CD4-positive, alpha-beta T cell treated with Interleukin-6 for 4 hours (primary cell): ENCODE measurements at places on chromosomes 4 and X.

DNA sequence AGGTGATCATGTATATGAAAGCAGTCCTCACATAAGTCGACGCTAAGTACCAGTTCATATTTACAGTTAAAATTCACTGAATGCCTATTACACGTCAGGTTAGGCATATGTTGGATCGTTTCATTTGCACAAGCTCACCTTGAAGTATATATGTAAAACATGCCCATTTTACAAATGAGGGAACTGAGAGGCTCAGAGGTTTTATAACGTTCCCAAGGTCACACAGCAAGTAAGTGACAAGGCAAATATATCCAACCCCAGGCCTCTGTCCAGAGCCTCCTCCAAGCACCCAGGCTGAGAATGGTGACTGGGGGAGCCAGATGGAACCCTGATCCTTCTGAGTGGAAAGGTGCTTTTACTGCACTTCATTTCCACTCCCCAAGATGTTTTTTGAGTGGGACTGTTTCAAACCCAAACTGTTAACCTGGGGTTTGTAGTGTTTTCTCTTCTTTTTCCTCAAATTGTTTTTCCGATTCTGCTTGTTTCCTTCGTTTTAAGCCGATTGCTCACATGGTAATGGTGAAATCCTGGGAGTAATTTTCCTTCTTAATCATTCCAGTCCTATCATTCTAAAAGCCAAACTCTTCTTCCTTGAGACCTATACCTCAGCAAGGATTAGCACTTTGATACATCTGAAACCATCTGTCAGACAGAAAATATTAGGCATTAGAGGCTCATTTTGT lies 791 bp downstream of the SMIM20 start:
- DNase-seq = no peak

DNA sequence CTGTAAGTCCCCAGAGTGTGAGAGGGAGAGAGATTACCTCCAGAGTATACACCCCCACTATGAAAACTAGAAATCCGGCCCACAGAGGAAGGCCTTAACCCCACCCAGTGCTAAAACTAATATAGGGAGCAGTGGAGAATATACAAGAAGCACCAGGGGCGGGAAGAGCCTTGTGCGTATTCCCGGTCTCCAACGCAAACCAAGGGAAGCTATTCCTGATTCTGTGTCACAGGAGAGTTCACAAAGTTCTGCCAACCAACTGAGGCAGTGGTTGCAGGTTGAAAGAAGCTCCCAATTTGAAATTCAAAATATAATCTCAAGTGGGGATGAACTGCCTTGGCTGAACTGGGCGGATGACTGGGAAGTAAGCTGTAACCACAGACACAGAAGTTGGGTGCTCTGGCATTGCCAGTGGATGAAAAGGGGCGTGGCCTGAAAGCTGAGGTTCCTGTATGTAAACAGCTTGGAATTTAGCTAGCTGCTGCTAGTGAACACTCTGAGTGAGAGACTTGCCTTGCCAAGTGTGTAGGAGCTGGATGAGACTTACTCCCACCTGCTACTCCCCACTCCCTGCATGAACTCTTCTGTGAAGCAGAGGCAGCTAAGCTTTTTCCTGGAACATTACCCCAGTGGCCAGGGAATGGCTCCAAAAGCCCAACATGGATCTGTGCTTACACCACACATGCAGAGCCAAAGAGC lies 32.7 kb downstream of the ELF2 start:
- DNase-seq = no peak

- no peak for DNase-seq
Measured at GRCh38 chrX:71282514-71283402, 677 bp upstream of the NONO start.

- no peak for DNase-seq
Measured at GRCh38 chr4:108111781-108112180, 57.0 kb downstream of the LEF1 start.

- no peak for DNase-seq
Measured at GRCh38 chrX:35842674-35843073, 44.5 kb downstream of the MAGEB16 start.

- DNase-seq = no peak
Measured at GRCh38 chr4:125331116-125331515, 16.4 kb downstream of the FAT4 start.

DNA sequence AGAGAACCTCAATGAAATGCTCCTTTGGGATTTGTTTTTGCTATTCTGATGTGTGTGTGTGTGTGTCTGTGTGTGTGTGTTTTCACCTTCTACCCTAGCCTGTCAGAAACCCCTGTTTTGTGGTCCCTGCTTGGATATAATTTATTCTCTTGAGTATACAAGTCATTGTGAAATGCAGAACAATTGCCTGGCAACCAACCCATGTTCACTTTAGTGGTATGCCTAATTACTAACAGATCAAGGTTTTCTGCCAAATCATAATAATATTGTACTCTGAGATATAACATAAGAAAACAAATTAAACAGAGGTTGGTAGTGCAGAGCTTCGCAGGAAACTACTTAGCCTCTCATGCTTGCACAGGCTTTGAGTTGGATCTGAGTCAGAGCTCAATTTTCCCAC lies 7.0 kb upstream of the TET2 start:
- DNase-seq = no peak

DNA sequence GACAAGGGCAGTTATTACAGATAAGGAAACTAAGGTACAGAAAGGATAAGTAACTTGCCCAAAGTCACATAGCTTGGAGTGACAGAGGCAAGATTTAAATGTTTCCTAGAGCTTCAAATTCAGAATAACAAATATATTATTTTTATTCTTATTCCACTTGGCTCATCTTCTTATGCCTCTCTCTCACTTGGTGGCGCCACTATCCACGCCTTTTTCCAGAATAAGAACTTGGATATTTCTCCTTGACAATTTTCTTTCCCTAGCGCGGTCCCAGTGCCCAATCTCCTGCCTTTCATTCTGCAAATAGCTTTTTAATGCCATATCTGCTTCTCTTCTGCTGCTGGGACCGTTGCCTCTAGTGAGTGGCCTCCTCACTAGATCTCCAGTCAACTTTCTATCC lies 78.5 kb downstream of the MSN start:
- DNase-seq = no peak

- no peak for DNase-seq
Measured at GRCh38 chrX:52034211-52034610, 34.8 kb downstream of the MAGED4B start.

DNA sequence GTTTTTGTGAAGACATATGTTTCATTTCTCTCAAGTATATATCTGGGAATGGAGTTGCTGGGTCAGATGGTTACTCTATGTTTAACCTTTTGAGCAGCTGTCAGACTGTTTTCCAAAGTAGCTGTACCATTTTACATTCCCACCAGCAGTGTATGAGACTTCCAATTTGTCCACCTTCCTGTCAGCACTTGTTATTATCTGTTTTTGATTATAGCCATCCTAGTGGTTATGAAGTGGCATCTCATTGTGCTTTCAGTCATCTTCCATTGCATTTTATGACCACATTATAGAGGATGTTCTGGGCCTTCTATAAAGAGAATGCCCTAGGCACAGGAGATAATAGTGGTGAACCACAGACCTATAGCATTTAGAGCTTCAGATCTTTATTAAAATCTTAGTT lies 39.2 kb downstream of the CLCN4 start:
- no peak for DNase-seq

DNA sequence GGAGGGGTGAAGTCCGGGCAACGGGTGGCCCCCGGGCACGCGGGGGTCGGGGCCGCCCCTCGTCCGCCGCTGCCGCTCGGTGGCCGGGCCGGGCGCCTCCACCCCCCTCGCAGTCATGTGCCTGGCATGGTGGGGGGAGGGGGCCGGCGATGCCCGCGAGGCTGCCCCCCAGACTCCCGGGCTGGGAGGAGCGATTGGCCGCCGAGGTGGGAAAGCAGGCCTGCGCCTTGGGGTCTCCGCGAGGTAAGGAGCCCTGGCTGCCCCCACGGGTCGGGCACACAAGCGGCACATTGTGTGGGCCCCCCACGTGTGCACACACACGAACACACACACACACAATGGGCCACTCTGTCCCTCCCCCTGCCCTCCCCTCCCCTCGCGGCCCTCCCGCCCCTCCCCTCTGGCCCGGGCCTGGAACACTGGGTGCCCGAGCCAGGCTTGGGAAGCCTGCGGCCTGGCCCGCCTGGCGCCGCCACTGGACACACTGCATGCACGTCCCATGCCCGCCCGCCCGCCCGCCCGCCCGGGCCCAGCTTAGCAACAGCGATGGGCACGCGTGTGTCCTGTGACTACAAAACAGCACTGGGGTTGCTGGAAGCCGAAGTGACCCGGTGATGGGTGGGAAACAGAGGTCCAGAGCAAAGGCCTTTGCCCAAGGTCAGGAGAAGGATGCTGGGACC lies 1.3 kb downstream of the SLC6A8 start:
- no peak for DNase-seq

- peak; percentile 10 for DNase-seq
Measured at GRCh38 chr4:67393699-67394281, 151.5 kb downstream of the CENPC start.

- DNase-seq = peak; percentile 10
Measured at GRCh38 chr4:27000820-27001219, 140.2 kb downstream of the STIM2 start.

DNA sequence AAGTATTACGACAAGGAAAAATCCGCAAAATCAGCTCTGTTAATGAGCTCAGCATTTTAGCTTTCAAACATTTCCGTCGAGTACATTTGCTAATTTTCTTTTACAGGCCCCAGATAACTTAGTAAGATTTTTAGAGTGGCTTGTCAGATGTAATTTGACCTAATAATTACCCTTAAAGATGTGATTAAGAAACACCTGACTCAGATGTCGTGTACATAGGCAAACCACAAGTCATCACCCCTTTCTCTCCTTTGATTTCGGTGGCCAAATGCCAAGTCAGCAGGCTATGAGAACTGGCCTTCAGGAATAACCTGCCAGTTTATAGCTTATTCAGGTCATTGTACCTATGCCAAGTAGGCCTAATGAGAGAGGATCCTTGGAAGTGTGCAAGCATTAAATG lies 369.6 kb downstream of the PCDH7 start:
- DNase-seq = no peak

- DNase-seq = no peak
Measured at GRCh38 chr4:3445111-3445820, 3.5 kb downstream of the HGFAC start.
